Cortex of kidney (tissue), 1 donor: ENCODE measurements at places on chromosomes 1 and 21.

DNA sequence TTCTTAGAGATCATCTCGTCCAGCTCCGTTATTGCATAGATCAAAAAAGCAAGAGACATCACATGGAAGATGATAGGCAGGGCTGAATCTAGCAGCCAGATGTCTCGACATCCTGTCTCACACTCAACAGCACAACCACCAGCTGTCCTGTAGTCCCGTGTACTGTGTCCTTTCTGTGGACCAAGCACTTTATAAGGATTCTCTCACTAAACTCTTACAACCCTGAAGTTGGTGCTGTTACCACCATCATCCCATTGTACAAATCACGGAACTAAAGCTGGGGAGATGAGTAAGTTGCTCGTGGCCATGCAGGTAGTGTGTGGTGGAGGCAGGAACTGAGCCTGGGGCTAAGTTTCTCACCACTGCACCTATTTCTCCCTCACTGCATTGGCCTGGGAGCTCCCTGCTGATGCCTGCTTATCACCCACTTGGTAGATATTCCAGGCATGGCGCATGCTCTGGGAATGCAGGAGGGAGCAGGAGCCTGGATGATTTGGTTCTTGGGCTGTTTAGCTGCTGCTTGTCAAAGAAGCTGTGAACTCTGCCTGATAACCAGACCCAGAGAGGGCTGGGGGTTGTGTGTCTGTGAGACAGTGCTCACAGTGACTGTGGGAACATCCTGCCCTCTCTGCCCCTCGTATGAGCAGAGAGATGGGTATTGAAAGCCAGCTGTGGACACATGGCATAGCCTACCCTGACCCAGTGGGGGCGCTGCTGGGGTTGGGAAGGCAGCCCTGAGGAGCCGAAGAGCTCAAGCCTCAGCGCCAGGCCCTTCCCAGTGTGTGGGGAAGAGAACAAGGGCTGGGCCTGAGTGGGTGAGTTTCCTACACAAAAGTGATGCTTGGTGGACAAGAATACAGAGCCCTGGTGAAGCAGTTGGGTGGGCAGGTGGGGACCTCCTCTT is 13.6 kb downstream of the PPFIA4 start:
- DNase-seq, result no peak

DNA sequence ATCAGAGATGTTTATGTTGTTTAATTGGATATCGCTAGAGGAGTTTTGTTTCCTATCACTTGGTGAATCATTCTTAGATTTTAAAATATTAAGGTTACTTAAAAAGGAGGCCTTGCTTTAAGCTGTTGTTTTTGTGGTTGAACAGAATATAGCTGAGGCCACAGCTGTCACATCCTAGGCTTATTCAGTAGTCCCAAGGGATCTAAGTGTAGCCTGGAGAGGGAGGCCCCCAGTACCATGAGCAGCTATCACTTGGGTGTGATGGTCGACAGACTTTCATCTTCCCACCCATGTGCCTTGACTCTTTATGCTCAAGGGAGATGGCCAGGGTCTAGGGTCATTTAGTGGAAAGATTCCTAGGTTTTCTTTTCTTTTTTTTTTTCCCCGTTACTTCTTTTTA is 278.7 kb downstream of the HHAT start:
- DNase-seq, result no peak

DNA sequence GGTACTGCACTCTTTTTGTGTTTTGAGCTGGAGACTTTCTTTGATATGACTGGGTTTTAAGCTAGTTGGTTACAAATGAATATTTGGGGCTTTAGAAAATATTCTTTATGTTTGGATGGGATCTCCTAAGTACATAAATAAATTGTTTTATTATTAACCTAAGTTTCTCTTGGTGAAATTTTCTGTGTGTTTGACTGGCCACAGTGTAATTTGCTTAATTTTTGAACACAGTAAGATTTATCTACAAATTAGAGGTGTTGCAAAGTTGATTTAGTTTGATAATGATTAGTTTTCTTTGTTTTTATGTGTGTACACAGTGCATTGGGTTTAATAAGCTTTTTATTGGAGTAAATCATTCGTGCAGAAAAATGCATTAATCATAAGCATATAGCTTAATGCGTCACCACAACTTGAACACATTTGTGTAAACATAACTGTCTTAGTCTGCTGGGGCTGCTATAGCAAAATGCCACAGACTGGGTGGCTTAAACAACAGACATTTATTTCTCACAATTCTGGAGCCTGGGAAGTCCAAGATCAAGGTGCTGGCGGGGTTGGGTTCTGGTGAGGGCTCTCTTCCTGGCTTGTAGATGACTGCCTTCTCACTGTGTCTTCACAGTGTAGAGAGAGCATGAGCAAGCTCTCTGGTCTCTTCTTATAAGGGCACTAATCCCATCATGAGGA is 17.4 kb upstream of the SLC6A9 start:
- DNase-seq, result no peak

GRCh38 chr21:31667132-31667531 is 7.6 kb downstream of the SOD1 start:
- DNase-seq, result no peak

- DNase-seq, result no peak
Observed at GRCh38 chr1:1857096-1857703, 33.7 kb downstream of the GNB1 start.

DNA sequence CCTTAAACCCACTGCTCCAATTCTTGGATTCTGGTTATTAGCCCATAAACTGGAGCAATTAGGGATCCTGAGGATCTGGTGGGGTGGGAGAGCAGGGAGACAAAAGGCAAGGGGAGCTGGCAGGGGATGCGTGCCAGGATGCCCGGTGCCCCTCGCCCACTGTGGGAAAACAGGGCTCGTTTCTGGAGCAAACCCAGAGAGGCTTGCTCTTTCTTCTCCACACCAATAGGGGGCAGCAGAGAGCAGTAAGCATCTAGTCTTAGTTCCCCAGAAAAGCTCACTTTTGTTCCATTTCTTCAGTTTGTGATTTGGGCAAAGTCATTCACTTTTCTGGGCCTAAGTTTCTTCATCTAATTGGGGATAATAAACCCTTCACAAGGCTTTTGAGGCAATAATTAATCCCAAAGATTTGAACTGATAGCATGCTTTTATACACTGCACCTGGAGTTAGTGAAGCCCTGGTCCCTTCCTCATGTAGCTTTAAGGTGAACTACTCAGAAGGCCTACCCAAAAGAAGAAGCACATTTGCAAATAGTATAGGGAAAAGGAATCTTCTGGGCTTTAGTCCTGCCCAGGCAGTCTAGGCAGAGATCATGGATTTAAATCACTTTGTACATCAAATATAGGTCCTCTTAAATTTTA is 160.6 kb upstream of the USP24 start:
- no peak for DNase-seq

GRCh38 chr1:10489291-10490055 is 14.7 kb downstream of the PEX14 start:
- no peak for DNase-seq

- no peak for DNase-seq
Observed at GRCh38 chr1:161207173-161207572, 5.0 kb downstream of the NDUFS2 start.

GRCh38 chr1:220341126-220341525 is 68.9 kb upstream of the RAB3GAP2 start:
- no peak for DNase-seq

GRCh38 chr1:35475356-35475755 is 81.8 kb downstream of the KIAA0319L start:
- DNase-seq, result no peak

- DNase-seq, result no peak
Observed at GRCh38 chr1:3644273-3644672, 5.6 kb downstream of the WRAP73 start.

GRCh38 chr21:44865561-44866280 is 7.8 kb downstream of the PTTG1IP start:
- no peak for DNase-seq

DNA sequence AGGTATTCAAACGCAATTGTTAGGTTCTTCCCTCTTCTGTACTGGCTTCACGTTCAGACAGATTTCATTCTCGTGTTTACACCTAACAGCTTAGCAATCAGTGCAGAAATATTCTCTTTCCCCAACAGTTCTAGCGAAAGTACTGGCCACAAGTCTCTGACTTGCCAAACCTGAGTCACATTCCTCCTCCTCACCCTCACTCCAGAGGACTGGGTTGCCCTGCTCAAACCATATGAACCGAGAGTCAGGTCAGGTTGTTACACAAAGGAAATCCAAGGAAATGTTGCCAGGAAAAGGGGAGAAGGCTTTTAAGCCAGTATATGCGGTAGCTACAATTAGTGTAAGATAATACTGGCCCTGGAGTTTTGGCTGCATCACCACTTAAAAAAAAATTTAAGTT is 282.5 kb downstream of the RGS7 start:
- DNase-seq, result no peak

DNA sequence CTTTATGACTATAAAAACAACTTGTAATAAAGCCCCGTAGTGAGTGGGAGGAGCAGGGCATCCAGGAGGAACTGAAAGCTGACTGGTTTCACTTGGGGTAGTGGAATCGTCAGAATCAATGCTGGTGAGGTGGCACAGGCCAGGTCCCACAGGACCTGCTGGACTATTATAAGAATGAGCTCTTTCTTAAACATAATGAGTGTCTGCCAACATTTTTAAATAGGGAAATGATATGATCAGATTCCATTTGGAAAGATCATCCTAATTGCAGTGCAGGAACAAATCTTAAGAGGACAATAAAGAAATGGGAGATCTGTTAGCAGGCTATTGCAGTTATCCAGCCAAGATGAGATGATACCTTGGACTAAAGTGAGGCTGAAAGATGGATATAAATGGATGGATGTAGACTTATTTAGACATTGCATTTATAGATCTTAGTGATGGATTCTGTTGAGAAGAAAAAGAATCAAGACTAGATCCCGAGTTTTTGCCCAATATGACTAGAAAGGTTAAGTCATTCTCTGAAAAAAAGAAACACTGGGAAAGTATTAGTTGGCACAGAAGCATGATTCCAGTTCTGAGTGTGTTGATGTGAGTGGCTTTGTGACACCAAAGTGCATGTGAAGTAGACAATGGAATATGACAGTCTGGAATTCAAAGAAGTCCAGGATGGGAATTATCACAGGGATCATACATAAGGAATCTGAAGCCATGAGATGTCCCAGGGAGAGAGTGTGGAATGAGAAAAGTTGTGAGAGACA is 153.3 kb upstream of the SGIP1 start:
- no peak for DNase-seq

GRCh38 chr1:8544644-8545043 is 226.7 kb downstream of the SLC45A1 start:
- DNase-seq, result no peak

DNA sequence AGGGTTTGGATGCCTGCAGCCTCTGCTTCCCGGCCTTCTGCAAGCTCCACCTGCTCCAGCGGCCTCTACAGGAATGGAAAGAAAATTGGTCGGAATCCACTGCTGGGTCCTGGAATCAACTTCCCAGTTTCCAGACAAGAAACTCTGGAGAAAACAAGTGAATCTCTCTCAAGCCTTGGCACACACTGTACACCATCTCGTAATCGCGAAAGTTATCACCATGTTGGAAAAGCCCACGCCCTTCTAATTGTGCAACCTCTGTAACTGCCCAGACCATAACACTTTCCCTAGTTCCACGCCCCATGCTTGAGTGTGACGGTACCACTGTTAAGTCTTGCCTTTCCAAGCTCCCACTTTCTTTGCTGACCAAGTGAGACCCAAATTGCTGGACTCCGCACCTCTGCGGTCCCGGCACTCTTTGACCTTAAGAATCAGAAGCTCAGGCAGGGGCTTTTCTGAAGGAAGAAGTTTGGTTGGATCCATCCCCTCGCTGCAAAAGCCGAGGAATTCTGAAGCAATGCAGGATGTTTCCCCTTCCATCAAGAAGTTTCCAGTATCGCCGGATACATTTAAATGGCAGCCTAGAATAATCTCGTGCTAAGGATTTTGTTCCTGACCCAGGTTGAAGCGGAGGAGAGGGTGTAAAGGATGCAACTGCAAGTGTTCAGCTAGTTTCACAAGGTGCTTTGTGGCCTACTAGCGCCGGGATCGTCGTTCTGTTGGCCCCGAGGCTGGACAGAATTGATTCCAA is 6.2 kb downstream of the NR5A2 start:
- no peak for DNase-seq

- no peak for DNase-seq
Observed at GRCh38 chr1:67436511-67437055, 6.4 kb upstream of the SERBP1 start.

DNA sequence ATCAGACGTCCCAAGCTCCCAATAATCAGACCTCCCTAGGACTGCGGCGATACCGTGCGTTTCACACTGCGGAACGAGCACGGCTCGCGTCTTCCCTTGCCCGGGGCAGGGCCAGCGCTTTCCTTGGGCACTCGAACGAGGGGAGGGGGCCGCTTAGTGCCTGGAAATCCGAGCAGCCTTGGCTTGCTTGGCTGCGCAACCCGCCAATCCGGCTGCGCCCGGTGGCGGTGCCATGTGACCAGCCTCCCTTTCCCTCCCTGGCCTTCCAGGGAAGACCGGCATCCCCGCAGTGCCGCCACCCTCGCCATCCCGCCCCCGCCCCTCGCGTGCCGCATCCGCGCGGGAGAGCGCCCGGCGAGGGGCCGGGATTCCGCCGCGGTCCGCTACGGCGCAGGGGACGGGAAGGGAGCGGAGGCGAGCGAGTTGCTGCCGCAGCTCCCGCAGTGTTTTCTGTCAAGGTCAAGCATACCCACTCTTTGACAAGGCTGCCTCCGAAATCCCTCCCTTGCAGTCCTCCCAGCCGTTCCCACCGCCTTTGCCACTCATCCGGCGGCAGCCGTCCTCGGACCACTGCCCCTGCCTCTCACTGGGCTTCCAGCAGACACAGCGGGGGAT is 8.3 kb upstream of the RNF19B start:
- DNase-seq, result no peak

GRCh38 chr1:232423591-232423990 is 206.3 kb downstream of the SIPA1L2 start:
- no peak for DNase-seq

DNA sequence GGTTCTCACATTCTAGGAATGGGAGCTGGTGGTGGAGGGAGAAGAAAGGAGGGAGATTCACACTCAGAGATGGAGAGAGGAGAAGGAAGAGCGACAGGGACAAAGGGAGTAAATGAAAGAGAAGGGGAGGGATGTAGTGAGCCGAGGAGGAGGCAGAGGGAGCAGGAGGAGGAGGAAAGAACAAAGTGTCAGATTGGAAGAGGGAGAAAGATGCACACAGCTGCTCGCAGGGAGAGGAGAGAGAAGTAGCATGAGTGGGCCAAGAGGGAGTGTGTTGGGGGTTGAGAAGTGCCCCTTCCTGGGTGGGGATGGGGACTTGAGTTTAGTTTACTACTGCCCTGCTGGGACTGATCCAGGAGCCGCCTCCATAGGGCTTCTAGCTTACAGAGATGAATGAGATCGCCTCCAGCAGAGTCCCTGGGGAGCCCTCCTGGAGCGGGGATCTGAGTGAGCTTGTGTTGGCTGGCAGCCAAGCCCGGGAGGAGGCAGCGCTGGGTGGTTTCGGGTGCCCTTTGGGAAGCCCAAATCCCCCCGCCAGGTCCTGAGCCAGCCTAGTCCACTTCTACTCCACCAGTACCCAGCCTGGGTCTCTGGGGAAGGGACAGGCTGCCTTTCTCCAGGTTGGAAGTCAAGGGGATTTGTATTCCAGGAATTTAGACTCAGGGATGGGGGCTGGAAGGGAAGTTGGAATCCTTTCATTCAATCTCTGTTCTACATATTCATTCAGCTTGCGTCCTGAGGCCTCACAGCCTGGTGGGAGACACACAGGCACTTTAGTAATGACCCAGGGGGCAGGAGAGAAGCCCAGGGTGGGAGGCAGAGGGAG is 20.9 kb downstream of the PTPRU start:
- DNase-seq, result no peak
